ENCODE measurements at places on chromosomes 1 and 21. TPM values are rescaled to one million over a fixed set of nuclear protein-coding genes. Genes with fewer than 3 reads are reported as not detected.

- no peaks in the 10 kb centered on the region for H3K27me3 ChIP-seq
- peaks cover 7% of the 10 kb centered on the region for H3K4me1 ChIP-seq
- no peak for DNase-seq
- no peak overlapping the region for H3K27ac ChIP-seq
- H3K4me3 ChIP-seq: no peak overlapping the region
Observed at GRCh38 chr1:187157115-187157514, 328.4 kb downstream of the PLA2G4A start.

SPRR2A gene
- not detected for total RNA-seq

- DNase-seq: no peak
- no peak overlapping the region for H3K4me3 ChIP-seq
- H3K36me3 ChIP-seq: no peaks in the 10 kb centered on the region
- no peak overlapping the region for H3K27ac ChIP-seq
- peaks cover 1% of the 10 kb centered on the region for H3K4me1 ChIP-seq
Observed at GRCh38 chr1:84360316-84360715, 38.0 kb upstream of the DNASE2B start.

- no peak overlapping the region for H3K4me3 ChIP-seq
- H3K27ac ChIP-seq: no peak overlapping the region
- no peak for DNase-seq
- no peaks in the 10 kb centered on the region for H3K4me1 ChIP-seq
- H3K27me3 ChIP-seq: no peaks in the 10 kb centered on the region
- no peaks in the 10 kb centered on the region for H3K36me3 ChIP-seq
Observed at GRCh38 chr21:45859762-45860357, 121.7 kb upstream of the COL6A1 start.

- H3K4me3 ChIP-seq: peak overlapping the region; percentile 28
- peaks cover 9% of the 10 kb centered on the region for H3K27me3 ChIP-seq
- peak; percentile 59 for DNase-seq
- no peak overlapping the region for H3K27ac ChIP-seq
- H3K36me3 ChIP-seq: no peaks in the 10 kb centered on the region
Observed at GRCh38 chr21:45363921-45364467, 41.0 kb upstream of the COL18A1 start.

DNA sequence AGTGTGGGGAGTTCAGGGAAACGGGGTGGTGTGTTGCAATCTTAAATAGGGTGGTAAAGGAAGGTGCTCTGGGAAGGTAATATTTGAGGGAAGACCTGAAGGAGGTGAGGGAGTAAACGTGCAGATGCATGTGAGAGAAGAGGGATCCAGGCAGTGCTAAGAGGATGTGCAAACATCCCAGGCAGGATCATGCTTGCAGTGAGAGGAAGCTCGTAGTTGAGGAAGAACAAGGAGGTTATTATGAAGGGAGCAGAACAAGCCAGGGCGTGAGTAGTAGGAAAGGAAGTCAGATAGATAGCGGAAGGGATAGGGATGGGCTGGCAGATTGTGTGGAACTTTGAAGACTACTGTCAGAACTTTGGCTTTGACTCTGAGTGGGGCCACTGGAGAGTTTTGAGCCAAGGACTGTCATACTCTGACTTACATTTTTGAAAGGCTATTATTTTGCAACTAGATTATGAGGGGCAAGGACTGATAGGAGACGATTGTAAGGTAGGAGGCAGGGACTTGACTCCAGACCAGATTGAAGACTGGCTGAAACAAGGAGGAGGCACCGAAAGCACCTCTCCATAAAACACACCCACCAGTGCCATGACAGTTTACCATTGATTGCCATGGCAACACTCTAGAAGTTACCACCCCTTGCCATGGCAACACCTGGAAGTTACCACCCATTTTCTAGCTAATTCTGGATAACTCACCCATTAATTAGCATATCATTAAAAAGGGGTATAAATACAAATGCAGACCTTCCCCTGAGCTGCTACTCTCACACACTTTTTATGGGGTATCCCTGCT, 67.0 kb downstream of the XCL2 start:
- no peak overlapping the region for H3K27ac ChIP-seq
- no peak overlapping the region for H3K4me3 ChIP-seq
- H3K4me1 ChIP-seq: peaks cover 12% of the 10 kb centered on the region
- no peak for DNase-seq
- H3K27me3 ChIP-seq: no peaks in the 10 kb centered on the region
- H3K36me3 ChIP-seq: peaks cover 34% of the 10 kb centered on the region

DNA sequence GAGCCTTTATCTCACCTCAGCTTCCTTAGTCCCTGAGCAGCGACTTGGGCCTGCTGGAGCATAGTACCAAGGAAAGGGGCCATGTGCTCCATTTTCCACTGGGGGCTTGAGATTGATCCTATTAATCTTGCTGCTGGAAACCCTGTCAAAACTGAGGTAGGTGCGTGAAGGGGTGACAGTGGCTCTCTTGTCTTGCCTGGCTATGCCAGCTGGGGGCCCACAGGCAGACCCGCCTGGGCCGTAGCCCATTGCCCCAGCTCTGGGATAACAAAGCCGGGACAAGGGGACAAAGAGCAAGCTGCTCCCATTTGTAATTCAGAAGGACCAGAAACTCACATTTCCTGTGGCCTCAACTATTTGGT, 10.3 kb upstream of the CELSR2 start:
- DNase-seq: no peak
- H3K36me3 ChIP-seq: peaks cover 37% of the 10 kb centered on the region
- peaks cover 14% of the 10 kb centered on the region for H3K4me1 ChIP-seq
- peaks cover 12% of the 10 kb centered on the region for H3K27me3 ChIP-seq
- H3K27ac ChIP-seq: no peak overlapping the region

- no peak overlapping the region for H3K27ac ChIP-seq
- peaks cover 30% of the 10 kb centered on the region for H3K36me3 ChIP-seq
- H3K4me1 ChIP-seq: peaks cover 33% of the 10 kb centered on the region
Observed at GRCh38 chr21:44615911-44616590, 4.2 kb downstream of the KRTAP10-8 start.

DNA sequence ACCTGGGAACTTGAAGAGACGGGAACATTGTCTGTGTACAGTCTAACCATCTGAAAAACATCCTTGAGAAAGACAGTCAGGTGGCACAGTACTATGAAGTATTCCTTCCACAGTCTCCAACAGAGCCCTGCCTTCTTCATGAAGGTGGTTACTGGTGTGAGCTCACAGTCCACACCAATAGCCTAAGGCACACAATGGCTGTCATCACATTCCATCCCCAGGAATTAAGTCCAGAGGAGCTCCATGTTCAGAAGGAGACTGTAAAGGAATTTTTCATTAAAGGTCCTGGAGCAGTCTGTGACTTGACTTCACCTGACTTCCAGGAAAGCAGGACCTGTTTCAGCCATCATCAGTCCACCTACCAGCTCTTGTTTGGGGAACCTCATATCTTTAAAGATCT, 180.2 kb downstream of the C1orf21 start:
- DNase-seq: no peak
- peaks cover 9% of the 10 kb centered on the region for H3K27me3 ChIP-seq
- H3K27ac ChIP-seq: no peak overlapping the region
- no peaks in the 10 kb centered on the region for H3K36me3 ChIP-seq

DNA sequence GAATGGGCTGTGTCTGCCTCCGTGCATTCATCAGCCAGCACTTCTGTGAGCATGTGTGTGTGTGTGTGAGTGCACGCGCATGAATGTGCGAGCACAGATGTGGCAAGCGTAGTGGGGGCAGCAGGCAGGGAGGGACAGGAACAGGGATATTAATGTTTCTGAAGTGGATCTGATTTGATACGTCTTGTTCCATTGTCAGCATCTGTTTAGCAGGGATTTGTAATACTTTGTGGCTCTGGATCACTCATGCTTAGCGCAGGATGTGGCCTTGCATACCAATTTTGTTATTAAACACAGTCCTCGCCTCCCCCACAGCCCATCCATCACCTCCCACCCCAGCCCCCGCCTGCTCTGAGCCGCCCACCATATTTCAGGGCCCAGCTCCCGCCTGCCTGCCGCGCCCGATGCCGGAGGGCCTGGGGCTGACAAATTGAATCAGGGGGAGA, 52.4 kb downstream of the TMEM53 start:
- H3K4me1 ChIP-seq: no peaks in the 10 kb centered on the region
- no peak overlapping the region for H3K27ac ChIP-seq
- peaks cover 3% of the 10 kb centered on the region for H3K27me3 ChIP-seq
- no peaks in the 10 kb centered on the region for H3K36me3 ChIP-seq
